Peyer's patch (tissue), 4 donors: ENCODE measurements at places on chromosomes 6 and 20. TPM values are rescaled to one million over a fixed set of nuclear protein-coding genes. Genes with fewer than 3 reads are reported as not detected.

GRCh38 chr20:57940868-57941522, 231.2 kb upstream of the PMEPA1 start:
- peak; percentile 62 for DNase-seq

DNA sequence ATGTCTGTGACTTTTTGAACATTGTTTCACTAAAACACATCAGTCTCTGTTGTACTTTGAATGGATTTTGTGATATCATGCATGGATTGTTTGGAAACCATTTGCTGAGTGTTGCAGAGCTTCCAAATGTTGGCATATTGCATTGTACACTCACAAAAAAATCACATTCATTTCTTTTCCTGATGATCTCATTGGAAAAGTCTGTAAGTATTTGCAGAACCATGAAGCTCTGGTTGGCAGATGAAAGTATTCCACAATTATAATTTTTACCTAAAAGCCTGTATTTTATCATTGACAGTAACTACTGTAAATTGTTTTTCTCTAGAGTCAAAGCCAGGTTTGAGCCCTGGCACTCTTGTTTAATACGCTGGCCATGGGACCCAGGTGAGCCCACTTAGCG, 42.1 kb downstream of the VAPB start:
- no peak for DNase-seq

PBOV1 gene
- not detected for total RNA-seq

GRCh38 chr6:149319422-149319821, 1.9 kb downstream of the TAB2 start:
- DNase-seq: no peak

GRCh38 chr6:97732045-97732444, 449.0 kb upstream of the MMS22L start:
- no peak for DNase-seq

DNA sequence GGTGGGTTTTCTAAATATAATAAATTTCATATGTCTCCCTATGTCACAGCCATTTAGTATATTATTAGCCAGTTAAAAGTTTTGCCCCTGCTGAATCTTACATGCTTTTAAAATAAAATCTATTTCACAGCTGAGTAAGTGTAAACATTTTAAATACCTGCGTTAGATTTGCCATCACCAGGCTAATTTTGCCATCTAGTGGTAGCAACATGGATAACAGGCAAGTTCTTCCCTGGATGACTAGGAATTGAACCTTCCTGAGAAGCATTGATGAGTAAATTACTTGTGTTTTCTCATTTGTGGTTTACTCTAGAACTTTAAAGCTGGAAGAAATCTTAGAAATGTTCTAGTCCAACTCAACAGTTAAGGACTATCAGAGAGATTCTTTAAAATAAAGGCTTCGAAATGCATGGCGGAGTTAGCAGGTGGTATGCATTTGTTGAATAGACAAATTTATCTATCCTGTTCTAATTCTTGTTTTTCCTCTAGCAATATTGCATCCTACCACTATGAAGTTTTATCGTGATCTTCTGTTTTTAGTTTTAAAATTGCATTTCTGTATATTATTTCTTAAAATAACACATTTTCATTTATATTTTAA, 2.6 kb downstream of the PRSS35 start:
- peak; percentile 56 for DNase-seq

GRCh38 chr6:119501798-119502483, 152.4 kb upstream of the MAN1A1 start:
- DNase-seq: no peak

GRCh38 chr6:2229039-2229438, 16.4 kb downstream of the GMDS start:
- DNase-seq: no peak

DNA sequence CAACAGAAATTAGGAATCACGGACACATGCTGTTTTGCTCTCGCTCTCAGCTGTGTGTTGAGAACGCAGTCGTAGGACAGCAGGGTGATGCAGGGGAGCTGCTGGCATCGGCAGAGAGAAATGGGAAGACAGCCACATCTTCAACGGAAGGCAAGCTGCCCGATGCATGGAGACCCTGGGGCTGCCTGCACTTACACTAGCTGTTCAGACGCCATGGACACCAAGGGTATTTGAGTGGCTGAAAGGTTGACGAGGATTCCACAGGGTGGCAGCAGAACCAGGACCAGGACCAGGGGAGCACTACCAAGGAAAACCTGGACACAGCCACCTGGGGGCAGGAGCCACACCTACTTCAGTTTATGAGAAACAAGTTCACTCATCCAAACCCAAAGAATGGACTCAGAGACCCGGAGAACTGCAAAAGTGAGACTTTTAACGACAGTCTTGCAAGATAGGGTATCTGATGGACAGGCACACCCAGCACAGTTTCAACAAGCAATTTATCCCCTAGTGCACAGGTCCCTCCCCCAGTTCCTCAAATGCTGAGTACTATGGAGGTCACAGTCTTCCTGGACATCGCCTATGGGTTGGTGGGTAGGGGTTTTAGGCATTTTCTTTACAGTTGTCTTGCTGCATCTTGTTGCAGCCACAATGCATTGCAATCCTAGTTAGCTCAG, 56.3 kb upstream of the ENTPD6 start:
- no peak for DNase-seq

SIRPA gene
- total RNA-seq: 18.2 TPM

GRCh38 chr6:55011034-55011433, 163.3 kb upstream of the HCRTR2 start:
- no peak for DNase-seq

DNA sequence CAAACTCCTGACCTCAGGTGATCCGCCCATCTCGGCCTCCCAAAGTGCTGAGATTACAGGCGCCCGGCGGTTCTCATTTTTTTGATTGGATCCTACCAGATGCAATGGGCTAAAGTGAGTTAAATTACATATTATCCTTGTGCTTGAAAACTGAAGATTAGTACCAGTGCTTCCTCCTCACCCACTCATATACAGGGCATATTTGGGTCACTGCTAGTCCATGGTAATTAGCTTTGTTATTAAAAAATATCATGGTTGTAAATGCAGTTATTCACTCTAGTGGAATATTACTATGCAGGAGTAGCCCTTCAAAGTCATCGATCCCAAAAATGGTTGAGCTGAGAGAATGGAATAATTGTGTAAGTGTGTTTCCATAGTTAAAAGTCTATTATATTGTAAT, 26.5 kb downstream of the ZNF292 start:
- DNase-seq: no peak
